ENCODE measurements at places on chromosomes 3 and 15.

DNA sequence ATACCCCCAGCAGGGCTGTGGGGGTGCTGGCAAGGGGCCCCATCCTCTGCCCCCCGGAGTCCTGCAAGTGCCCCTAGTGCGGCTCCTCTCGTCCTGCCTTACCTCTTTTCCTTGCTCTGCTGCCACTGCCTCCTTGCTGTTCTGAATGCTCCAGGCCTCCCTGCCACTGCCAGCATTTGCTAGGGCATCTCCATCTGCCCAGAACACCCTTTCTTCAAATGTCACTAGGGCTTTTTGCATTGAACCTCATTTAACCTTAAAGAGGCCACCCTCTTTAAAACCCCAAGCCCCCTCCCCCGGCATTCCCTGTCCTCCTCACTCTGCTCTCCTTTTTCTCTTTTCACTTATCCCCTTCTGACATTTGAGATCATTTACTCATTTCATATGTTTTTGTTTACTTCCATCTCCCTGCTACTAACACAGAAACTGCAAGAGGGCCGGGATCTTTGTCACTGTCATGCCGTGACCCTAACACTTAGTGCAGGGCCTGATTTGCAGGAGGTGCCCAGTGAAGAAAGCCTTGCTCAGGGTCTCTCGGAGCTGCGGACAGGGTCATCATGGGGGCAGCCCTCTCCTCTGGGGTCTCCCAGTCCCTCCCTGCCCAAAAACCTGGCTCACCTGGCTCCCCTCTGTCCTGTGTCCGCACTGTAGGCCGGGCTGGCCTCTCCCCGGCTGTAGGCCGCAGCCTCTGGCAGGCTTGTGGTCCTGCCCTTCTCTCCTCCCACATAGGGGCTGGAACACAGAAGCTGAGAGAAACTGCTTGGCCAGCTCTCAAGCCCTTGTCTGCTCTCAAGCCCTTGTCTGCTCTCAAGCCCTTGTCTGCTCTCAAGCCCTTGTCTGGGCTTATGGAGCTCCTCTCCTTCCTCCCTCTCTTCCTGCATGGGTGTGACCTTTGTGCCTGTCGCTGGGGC lies at the start of gene ACOX2:
Gene ACOX2, minus strand, starts transcription at position 690 of the 911 bp plus-strand sequence. CDS start 2,084 bp downstream, outside the sequence.
- DNase-seq, result no peak

GRCh38 chr3:27630885-27631284 lies 91.2 kb downstream of the EOMES start:
- DNase-seq, result peak; percentile 8

DNA sequence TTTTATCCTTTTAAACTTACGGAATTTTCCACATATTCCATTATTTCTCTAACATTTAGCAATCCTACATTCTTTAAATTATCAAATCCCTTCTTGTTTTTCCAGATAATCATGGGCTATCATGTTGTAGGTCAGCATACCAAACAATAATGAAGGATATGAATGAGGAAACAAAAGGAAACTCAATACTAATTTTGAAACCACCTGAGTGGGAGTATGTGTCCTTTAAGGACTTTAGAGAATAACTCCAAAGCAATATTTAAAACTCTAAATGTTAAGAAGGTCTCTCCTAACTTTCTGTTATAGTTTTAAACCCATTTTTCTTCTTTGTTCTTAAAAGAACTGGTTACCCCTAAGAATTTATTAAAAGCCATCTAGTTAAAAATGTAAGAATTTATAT lies 43.0 kb downstream of the TP53BP1 start:
- DNase-seq, result no peak

GRCh38 chr15:78419367-78419766 lies 18.6 kb upstream of the IREB2 start:
- no peak for DNase-seq

GRCh38 chr3:18351069-18351628 lies 74.0 kb downstream of the SATB1 start:
- DNase-seq, result no peak

DNA sequence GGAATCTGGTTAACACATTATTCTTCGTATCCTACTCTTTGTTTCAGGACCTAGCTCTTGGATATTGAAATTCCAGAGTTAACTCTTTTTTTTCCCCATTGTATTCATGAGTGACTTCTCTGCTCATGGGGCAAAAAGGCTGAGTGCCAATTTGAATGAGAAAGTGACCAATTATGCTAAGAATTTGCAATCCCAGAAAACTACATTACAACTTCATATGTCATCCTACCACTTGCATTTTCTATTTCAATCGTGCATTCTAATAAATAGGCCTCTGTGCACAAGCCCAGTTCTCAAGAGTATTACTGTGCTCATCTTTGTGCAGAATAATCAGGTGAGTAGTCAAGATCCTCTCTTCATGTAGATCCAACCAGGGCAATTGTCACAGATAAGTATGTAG lies 537.8 kb downstream of the OTOL1 start:
- no peak for DNase-seq

- DNase-seq, result no peak
Measured at GRCh38 chr3:67706934-67707333, 52.5 kb upstream of the SUCLG2 start.

GRCh38 chr3:4356546-4357410 lies 53.6 kb downstream of the SETMAR start:
- no peak for DNase-seq

- no peak for DNase-seq
Measured at GRCh38 chr3:113873814-113874526, 35.4 kb downstream of the GRAMD1C start.
